ENCODE measurements at places on chromosomes 5 and 9.

DNA sequence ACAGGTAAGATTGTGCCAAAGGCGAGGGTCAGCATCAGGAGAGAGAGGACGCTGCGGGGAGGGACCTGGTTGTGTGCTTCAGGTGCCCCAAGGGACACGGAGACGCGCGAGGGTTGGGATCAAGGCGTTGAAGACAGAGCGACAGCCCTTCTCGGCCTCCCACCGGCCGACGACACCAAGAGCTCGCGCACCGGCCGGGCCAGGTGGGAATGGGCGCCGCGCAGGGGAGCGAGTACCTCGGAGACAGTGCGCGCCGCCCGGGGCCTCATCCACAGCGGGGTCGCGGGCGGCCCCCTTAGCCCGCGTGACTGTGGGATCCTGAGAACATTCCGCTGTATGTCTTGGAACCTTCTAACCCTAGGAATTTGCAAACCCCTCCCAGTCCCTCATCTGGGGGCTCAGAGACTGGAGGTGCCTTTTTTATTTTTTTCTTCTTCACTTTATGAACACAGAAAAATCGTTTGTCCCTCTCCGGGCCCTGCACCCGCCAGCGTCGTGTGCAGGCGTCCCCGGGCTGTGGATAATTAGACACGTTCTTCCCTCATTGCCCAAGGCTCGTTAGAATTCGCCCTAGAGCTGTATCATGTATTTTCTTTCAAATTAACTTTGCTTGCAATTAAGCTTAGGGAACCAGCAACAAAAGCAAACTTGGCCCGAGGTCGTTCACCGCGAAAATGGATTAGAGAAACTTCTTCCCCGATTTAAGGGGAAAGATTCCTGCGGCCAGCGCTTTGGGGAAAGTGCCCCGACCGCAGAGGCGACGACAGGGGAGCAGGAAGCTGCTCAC is 4.8 kb downstream of the FOXE1 start:
- no peak for DNase-seq

- no peak for DNase-seq
Measured at GRCh38 chr5:89388872-89389271, 505.9 kb upstream of the MEF2C start.

- DNase-seq: no peak
Measured at GRCh38 chr9:124839612-124840299, 13.5 kb upstream of the WDR38 start.

- DNase-seq: no peak
Measured at GRCh38 chr9:103816146-103816545, 278.0 kb upstream of the SMC2 start.

- DNase-seq: no peak
Measured at GRCh38 chr9:126620478-126620877, 6.8 kb downstream of the LMX1B start.

DNA sequence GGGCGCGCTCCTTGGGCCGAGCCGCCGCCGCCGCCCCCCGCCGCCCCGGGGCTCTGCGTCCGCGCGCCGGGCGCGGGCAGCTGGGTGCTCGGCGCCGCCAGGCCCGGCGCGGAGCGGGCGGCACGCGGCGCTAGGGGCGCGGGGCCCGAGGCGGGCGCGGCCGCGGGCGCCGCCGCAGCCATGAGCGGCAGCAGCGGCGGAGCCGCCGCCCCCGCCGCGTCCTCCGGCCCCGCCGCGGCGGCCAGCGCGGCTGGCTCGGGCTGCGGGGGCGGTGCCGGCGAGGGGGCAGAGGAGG is 351 bp downstream of the TRIO start:
- no peak for DNase-seq

- no peak for DNase-seq
Measured at GRCh38 chr9:121725008-121725775, 73.8 kb downstream of the DAB2IP start.

GRCh38 chr9:90141723-90142122 is 500.9 kb downstream of the DIRAS2 start:
- peak; percentile 37 for DNase-seq

- no peak for DNase-seq
Measured at GRCh38 chr5:146401021-146401420, 46.1 kb upstream of the TCERG1 start.

DNA sequence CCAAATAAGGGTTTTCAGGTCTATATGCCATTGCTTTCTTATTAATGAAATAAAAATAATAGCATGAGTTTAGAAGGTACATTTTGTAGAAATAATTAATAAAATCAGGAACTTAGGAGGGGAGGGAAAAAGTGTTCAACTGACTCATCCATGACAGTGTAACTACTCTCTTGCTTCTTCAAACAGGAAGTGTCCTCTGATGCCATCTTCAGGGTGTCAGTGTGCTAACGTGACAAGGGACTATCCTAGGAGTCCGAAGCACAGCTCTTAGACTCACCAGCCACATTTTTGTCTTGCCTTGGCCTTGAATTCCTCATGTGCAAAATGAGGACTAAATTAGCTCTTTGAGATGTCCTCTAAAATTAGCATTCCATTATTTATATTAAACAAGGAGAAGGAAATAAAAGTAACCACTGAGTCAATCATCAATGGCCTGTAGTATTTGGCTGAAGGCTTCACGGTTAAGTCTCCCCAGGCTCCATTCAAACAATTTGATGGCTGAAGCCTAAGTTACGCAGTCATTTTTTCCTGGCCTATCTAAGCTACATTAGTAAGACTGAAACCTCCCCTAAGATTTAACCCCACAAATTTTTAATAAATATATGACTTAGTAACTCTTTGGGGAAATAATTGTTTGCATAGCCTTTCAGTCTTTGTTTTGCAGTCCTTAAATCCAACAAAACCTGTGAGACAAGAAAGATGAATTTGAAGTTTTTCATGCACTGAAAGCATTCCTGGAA is 151.1 kb downstream of the ARL15 start:
- peak; percentile 59 for DNase-seq

GRCh38 chr5:112646139-112646936 is 91.3 kb upstream of the APC start:
- no peak for DNase-seq

DNA sequence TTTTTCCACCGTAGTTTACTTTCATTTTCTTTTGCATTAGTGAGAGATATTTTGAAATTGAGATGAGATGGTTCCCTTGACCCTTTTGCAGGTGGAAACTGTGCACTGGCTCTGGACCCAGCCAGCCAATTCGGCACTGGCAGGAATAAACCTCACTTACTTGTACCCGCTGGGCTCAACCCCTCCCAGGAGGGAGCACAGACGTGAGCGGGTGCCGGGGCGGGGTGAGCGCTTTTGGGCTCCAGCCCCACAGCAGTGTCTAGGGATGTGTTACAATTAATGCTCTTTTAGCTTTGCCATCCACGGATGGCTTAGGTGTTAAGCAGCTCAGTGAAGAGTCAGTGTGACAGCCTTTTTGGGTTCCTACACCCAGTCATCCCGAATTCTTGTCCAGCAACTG is 766.1 kb upstream of the CHD1 start:
- DNase-seq: no peak

DNA sequence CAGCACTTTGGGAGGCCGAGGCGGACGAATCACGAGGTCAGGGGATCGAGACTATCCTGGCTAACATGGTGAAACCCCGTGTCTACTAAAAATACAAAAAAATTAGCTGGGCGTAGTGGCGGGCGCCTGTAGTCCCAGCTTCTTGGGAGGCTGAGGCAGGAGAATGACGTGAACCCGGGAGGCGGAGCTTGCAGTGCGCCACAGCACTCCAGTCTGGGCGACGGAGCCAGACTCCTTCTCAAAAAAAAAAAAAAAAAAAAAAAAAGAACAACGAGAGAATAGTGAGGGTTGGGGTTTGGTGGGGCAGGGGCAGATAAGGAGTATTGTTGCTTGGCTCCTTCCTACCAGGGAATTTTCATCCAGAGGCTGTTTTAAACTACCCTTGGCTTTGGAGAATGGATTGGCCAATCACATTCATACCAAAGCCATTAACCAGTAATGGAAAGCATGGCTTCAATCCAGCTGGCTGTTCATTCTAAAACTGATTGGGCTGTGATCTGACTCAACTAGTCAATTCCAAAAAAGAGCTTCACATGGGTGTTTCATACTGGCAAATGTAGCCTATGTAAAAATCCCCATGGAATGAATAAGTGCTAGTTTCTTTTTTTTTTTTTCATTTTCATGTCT is 64.4 kb downstream of the PLCXD3 start:
- DNase-seq: no peak

- DNase-seq: no peak
Measured at GRCh38 chr5:163529698-163530097, 24.3 kb downstream of the MAT2B start.

GRCh38 chr5:139872052-139872766 is 76.6 kb downstream of the PSD2 start:
- DNase-seq: no peak

- peak; percentile 20 for DNase-seq
Measured at GRCh38 chr5:102792705-102793104, 37.6 kb downstream of the PAM start.

- DNase-seq: no peak
Measured at GRCh38 chr5:178940569-178941360, at the start of gene ZNF454. Gene ZNF454, plus strand, starts transcription at chr5:178941198. Its CDS starts 1,594 bp downstream, at chr5:178942792.

DNA sequence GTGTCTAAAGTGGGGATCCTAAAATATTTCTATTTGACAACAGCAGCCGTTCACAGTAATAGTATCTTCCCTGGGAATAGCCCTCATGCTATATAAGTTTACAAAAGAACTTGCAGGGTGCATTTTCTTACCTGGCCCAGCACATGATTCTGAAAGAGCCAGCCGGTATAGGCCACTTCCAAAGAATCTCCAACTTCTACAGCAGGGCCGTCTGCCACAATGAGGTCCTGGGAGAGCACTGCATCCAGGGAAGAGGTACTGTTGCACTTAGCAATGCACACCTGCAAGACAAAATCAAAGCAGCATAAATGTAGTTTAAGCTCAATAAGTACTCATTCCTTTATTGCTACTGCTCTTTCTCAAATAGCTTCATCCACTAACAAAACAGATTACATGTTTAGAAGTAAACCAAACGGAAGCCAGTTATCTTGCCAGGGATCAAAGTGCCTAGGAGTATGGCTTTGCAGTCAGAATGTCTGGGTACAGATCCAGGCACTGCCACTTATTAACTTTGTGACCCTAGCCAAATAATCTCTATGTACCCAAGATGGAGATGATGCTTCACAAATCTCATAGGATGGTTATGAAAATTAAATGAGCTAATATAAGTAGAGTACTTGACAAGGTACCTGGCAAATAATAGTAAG is 21.3 kb downstream of the FKBP15 start:
- DNase-seq: no peak

DNA sequence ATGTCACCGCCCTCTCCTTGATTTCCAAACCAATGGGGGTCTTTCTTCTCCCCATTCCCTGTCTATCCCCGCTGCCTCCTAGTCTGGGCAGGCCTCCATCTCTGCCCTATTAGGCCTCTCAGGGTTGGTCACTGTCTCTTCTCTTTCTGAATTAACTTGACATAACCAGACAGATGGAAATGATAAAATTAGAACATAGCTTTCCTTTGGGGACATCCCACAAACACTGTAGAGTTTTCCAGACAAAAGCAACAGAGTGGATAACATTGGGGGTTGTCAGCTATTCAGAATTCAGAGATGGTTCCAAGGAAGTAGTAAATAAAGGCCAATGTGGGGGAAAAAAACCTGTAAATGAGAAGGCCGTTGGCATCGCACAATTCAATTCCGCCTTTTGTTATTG is 24.7 kb downstream of the LHX6 start:
- no peak for DNase-seq

DNA sequence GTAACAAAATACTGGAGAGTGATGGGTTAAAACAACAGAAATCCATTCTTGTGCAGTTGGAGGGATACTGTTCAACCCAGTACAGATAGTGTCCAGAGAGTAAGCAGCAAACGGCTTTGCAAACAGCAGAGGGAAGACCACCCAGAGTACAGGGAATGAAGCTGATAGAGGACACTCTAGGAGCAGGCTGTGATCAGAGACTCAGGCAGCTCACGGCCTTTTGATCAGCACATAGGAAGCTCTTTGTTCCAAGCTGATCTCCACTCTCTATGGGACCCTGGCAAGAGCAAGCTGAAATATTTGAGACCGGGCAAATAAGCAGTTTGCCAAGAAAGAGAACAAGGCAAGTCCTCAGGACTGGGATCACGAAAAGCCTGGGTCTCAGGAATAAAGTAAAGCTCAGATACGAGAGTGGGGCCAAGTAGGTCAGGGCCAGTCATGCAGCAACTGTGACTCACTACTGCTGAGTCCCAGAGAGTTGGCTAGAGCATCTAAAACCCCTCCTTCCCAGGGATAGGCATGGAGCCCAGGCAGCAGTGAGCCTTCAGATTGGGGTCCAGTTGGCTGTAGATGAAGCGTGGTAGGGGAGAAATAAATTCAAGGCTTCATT is 52.4 kb downstream of the MELK start:
- DNase-seq: no peak

DNA sequence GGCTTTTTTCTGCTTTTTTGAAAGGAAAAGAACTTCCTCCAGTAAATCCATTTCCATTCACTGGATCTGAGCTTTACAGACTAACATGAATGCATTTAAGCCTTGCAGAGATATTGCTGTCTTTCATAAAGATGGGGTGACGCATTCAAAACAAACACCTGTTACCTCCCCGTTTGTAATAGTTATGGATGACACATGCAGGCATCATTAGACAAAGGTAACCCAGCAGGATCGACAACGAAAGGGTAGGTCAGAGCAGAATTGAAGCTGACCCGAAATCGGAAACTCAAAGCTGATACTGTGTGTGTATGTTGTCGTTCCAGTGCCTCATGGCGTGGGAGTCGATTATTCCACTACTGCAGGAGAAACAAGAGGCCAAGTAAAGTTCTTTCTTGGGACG is 22.2 kb downstream of the SLC46A2 start:
- DNase-seq: no peak

GRCh38 chr5:20649966-20650365 is 662.0 kb upstream of the CDH18 start:
- no peak for DNase-seq

- peak; percentile 21 for DNase-seq
Measured at GRCh38 chr9:70639853-70640814, 225.7 kb upstream of the KLF9 start.

DNA sequence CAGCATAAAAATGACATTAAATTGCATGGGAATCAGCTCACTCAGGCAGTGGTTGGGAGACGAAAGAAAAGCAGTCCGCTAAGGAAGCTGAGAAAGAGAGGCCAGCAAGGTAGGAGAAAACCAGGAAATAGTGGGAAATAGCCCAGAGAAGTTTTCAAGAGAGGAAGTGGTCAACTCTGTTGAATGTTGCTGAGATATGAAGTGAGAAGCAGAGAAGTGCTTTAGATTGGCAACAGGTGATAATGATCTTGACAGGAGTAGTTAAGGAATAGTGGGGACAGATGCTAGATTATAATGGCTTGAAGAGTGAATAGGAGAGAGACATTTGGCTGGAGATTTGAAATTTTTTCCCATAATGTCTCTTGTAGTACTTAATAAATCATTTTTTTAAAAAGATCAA is 30.8 kb downstream of the CNTRL start:
- no peak for DNase-seq

All from AML-193 (cell line).